ENCODE measurements at places on chromosomes 13 and 19.
A peak's percentile ranks its signal among the peaks of the same experiment; 100 is the strongest.

DNA sequence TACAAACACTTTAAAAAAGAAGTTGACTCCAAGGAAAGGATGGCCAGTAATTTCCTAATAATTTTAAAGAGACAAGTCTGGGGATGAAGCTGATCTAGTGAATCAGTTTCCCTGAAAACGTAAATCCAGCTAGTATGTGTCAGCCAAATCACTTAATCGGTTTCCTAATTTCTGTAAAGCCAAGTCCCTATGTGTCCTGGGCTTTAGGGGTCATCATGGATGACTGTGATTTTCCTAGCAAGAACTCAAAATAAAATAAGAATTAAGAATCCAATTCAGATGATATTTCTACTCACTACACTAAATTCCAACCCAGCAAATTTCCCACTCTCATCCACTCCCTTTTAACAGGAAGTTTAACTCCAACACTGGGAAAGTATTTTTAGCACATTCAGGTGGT is 35.9 kb downstream of the ELF1 start:
- DNase-seq = no peak

- DNase-seq = no peak
These were observed 30.2 kb downstream of the PDCD5 start for GRCh38 chr19:32611161-32611560.

GRCh38 chr19:2014731-2015607 is 545 bp downstream of the BTBD2 start:
- no peak for DNase-seq

- no peak for DNase-seq
These were observed 4.1 kb downstream of the KLK2 start for GRCh38 chr19:50877338-50877737.

DNA sequence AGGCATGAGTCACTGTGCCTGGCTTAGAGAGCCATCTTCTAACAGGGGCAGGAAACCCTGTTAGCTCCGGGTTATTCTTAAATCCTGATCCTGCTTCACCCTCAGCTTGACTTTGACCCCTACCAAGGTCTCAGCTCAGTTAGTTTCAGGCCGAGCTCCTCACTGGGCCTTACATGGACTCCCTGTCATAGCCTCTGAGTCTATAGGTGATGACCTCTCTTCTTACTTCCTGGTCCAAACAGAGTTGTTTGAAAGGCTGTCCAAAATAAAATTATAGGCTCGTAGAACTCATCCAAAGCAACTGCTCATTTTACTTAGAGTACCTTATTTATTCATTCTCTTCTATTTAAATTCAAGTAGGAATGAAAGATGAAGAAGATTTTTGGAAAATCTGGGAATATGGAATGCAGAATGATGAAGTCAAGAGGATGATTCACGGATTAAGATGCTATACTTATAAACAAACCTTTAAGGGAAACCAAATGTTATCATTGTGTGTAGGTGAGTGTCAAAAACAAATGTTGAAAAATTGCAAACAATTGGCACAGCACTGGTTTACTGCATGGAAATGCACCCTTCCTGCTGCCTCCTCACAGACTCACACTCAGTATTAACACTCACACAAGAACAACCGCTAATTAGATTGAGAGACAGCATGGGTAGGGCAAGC is 174.1 kb downstream of the RGCC start:
- DNase-seq = no peak

GRCh38 chr13:105342281-105342820 is 1193.1 kb downstream of the EFNB2 start:
- no peak for DNase-seq

GRCh38 chr13:32314271-32315237 is 609 bp downstream of the ZAR1L start:
- DNase-seq = no peak

DNA sequence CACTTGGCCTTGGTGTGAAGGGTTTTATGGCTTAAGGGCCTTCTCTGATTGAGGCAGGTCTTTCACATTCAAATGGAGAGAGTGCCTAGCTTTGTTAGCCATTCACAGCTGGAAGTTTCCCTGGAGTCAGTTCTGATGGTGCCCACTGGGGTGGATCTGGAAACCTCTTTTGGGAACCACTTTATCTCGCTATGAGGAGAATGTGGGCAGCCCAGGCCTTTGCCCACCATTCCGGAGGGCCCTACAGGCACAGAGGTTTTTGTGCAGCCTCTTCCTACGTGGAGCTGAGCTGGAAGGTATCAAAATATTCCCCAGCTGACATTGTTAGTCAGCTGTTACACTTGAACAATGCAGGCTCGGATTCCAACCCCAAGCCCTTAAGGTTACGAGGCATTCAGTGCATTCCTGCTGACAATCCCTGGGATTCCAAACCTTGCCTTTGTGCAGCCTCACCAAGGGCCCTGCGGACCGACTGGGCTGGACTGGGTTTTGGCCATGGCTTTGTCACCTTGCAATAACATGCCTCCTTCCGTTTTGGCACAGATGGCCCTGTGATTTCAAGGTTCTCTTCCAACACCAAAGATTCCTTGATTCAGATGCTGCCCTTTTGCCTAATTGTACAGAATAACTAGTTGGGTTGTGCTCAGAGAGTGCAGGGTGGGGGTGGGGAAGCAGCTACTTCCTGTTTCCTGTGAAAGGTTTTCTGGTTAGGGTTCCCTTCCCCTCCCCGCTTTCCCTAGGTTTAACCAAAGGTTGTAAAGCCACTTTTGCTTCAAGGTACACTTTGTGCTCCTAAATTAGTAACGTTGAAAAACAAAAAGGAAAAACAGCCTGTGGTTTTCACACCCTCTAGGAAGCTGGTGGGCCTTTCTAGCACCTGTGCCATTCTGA is 27.0 kb downstream of the SAE1 start:
- no peak for DNase-seq

DNA sequence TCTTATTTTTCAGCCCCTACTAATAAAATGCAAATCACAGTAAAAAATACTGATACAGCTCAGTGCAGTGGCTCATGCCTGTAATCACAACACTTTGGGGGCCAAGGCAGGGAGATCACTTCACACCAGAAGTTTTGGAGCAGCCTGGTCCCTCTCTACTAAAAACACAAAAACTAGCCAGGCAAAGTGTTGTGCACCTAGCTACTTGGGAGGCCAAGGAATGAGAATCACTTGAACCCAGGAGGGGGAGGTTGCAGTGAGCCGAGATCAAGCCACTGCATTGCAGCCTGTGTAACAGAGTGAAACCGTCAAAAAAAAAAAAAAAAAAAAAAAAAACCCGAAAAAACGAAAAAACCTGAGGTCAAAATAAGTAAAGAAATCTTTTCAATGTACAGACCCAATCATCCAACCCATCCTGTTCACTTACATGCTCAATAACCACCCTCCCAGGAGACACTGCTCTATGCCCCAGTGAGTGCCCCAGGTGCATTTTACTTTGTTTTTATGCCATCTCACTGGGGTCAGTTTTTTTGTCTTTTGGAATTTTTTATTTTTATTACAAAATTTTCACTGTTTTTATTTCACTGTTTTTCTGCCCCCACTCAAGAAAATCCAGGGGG is 107.0 kb downstream of the ZNF486 start:
- DNase-seq = no peak

DNA sequence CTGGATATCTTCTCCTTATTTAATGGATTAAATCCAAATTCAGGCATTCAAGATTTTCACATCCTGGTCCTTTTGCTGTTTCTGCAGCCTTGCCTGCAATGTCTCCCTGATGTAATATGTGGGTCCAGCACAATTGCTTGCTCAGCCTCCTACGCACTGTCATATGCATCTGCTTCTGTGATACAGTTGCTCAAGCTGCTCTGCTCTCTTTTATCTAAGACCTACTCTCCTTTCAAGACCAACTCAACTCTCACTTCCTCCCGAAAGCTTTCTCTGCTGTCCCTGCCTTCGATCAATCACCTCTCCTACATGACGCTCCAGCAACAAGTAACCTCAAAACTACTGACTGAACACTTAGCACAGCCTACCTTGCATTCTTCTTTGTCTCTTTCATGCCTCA is 138.2 kb downstream of the DCLK1 start:
- DNase-seq = no peak

DNA sequence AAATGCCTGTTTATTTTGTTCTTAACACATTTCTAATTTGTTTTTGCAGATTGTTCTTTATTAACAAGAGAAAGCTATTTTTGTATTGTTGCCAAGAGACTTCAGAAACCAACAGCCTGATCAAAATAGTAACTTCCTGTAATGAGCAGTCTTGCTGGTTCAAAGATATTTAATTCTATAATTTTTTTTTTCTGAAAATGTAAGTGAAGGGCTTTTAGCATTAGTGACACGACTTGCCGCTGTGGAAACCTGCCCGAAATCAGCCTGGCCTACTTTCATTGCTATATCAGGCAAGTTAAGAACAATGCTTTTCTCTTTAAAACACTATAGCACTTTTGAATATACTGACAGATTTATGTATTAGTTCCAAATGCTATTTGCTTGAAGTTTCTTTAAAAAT is 374.3 kb downstream of the EFNB2 start:
- DNase-seq = no peak

DNA sequence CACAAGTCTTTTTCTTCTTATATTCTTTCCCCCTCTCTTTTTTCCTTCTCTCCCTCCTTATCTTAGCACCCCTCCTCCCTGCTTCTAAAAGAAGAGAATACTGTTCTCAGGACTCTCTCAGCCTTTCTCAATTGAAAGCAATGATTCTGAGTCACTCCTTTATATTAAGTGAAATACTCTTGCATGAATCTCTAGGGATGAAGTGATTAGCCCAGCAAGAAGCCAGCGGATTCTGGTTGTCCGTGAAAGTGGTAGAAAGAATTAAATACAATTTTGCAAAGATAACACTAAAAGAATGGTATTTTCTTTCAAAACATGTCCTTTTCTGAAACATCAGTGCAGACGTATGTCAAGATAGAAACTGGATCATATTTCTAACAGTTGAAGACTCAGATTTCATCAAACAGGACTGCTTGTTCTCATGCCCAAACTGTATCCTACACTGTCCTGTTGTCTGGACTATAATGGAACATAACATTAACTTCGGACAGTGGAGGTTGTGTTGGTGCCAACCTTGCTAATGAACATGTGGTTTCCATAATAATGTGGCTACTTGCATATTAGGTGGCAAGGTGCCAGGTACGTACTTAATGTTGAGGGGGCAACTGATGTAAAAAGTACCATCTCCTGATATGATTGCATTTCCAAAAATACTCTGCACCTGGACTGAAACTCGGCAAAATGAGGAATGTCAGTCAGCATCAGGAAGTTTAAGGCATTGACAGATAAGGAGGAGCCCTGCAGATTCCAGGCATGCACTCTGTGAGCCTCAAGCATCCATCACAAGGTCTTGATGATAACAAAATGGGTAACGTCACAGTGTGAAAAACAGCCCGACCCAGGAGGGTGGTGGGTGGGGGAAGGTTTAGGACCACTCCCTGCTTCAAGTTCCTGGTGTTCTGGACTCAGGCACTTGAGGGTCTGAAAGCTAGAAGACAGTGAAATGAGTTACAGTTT is 357.2 kb downstream of the DLEU7 start:
- DNase-seq = peak; percentile 40

DNA sequence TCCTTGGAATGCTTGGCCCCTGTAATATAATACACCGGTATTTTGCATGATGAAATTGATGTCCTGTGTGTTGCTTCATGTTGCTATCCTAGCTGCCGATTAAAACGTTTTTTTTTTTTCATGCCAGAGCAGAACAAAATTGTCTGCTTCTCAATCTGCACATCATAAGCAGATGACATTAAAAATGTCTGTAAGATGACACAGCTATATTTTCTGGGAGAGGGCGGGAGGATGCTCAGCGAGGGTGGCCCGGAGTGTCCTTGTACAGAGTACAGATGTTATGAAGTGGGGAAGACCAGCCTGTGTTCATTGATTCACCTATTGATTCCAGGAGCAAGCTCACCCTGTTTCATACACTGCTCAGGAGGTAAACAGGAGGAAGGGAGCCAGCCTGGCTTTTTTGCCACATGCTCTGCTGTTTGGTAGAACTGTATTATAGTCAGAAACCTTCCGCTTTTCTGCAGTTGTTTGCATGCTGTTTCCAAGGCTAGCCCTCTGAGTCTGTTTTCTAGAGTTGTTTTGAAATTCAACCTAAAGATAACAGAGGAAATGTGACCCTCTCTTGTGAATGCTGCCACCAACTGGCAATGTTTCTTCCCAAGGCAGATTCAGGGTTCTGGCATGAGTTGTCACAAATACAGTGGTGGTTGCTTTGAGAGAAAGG is 4.7 kb upstream of the IRS2 start:
- no peak for DNase-seq

DNA sequence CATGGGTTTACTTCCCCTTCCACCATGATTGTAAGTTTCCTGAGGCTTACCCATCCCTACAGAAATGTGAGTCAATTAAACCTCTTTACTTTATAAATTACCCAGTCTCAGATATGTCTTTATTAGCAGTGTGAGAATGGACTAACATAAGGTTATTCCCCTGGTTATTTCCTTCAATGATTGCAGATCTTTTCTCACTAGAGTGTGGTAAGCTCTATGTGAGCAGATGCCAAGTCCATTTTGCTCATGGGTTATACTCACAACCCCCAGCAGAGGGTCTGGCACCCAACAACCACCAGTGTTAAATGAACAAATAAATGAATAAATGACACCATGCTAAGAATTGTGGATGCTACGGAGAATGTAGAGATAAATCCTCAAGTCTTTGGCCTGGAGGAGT is 472.8 kb downstream of the LIG4 start:
- no peak for DNase-seq

GRCh38 chr13:84903391-84903790 is 895.8 kb downstream of the SLITRK6 start:
- DNase-seq = no peak

- DNase-seq = no peak
These were observed 213.7 kb downstream of the SLITRK5 start for GRCh38 chr13:87884884-87885283.

DNA sequence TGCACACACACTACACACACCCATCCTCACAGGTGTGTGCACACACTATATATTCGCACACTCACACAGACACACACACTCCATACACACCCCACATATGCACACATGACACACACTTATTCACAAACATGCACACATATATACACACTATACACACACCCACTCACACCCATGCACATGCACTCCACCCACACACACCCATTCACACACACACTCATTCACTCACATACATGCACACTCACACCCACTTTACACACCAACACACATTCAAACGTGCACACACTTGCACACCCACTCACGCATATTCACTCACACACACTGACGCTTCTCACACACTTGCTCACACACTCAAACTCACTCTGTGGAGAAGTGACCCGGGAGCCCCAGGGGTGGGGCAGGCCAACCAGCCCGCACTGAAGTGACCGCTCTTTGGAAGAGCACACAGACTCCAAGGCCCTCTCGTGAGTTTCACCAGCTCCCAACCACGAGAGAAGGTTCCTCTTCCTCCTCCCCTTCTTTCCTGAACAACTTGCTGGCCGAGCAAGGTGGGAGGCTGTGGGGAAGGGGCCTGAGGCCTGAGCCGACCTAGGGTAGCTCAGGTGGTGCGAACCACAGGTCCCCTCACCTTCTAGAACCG is 86.1 kb upstream of the TM9SF2 start:
- no peak for DNase-seq

Measured in AG04449 (cell line).